D721Med (cell line): ENCODE measurements at places on chromosomes 6 and 20.

GRCh38 chr6:88985901-88986300, 22.5 kb upstream of the RNGTT start:
- DNase-seq = no peak

DNA sequence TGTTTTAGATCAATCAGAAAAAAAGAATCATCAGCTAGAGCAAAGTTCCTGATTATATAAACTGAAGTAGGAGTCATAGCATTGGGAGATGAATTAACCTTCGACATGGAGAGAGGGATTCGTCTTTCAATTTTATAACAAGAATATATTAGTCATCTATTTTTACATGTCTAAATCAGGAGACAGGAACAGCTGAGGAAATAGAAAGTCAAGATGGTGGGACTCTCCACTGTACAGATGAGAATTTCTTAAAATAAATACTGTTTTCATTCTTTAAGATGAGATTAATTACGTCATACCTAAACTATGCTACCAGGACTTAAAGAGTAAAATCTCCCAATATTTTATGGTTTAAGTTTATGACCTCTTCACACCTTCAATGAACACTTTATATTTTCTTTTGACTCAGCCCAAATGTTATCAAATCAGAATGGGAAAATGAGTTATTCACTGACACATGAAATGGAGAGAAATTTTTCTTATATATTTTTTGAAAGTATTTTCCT, 1137.7 kb downstream of the EPHA7 start:
- no peak for DNase-seq

DNA sequence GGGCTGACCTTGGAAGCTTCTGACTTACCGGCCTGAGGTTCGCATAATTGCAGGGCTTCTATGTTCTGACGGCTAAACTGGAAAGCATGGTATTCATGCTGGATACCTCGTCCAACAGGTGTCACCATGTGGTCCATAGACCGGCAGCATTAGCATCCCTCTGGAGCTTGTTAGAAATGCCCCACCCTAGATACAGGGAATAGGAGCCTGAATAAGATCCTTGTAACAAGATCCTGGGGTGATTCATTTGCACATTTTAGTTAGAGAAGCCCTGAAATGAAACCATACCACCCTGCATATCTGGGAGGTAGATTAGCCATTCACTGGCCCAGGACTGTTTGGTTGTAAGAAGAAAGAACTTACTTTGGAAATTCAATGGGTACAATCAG, 77.7 kb downstream of the TMEM170B start:
- no peak for DNase-seq

DNA sequence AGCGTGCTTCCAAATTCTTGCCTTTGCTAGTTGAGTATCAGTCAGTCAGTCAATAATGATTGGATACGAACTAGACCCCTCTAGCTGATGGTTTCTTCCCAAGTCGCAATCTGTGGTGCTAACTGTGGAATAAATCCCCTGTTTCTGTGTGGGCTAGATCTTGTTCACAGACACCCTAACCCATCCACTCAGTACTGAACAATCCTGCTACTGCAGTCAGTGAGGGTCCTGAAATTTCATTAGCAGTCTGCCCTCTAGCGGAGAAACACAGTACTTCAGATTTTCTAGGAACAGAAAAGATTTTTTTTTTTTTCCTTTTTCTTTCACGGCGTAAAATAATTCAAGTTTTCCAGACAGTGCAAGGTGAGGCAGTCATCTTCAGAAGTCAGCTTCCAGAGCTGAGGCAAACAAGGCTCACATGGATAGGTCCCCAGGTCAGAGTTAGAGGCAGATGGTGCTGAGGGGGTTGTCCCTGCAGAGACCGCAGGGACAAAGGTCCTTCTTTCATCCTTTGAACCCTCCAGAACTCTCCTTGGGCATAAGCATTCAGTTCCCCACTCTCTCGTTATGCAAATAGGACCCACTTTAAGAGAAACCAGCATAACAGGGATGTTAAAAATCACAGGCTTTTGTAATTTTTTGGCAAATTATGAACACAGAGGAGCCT, 119.6 kb downstream of the SCML4 start:
- no peak for DNase-seq

DNA sequence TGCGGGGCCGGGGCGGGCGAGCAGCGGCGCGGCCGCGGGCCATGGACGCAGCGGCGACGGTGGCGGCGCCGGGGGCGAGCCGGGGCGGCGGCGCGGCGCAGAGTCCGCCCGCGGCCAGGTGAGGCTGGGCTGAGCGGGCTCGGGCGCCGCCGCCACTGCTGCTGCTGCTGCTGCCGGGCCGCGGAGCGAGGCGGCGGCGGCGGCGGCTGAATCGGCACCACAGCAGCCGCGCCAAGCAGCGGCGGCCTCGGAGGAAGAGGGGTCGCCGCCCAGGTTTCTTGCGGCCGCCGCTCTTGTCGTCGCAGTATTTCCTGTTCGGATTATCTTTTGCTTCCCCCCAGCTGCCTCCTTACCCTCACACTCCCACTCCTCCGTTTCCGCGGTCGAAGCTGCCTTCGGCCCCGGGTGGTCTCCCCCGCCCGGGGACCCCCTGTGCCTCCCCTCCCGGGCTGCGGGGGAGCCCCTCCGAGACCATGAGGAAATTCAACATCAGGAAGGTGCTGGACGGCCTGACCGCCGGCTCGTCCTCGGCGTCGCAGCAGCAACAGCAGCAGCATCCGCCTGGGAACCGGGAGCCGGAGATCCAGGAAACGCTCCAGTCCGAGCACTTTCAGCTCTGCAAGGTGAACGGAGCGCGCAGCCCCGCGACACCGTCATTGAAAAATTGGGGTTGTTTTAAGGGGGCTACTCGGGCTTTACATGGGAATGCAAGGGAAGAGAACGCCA, at the start of gene STXBP5:
Gene STXBP5, plus strand, starts transcription at position 358 of the 726 bp plus-strand sequence. Its CDS starts 116 bp downstream, at position 474.
- no peak for DNase-seq

GRCh38 chr6:169251371-169251802, 2.3 kb downstream of the THBS2 start:
- no peak for DNase-seq

GRCh38 chr6:23265270-23265669, 695.9 kb downstream of the HDGFL1 start:
- no peak for DNase-seq

DNA sequence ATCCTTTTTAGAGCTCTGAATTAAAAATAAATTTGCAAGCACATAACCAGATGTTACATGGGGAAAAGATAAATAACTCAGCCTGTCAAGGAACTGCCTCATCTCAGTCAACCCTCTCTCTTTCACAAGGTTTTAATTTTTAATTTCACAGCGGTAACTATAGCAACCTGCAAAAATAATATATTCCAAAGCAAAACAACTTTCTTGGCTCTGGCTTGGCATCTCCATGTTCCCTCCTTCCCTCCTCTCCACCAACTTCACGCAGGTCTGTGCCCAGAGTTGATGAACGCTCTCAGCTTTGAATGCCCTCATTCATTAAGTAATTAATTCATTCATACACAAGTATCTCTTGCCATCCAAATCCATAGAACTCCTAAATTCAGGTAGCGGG, 32.5 kb upstream of the SIRPA start:
- no peak for DNase-seq

DNA sequence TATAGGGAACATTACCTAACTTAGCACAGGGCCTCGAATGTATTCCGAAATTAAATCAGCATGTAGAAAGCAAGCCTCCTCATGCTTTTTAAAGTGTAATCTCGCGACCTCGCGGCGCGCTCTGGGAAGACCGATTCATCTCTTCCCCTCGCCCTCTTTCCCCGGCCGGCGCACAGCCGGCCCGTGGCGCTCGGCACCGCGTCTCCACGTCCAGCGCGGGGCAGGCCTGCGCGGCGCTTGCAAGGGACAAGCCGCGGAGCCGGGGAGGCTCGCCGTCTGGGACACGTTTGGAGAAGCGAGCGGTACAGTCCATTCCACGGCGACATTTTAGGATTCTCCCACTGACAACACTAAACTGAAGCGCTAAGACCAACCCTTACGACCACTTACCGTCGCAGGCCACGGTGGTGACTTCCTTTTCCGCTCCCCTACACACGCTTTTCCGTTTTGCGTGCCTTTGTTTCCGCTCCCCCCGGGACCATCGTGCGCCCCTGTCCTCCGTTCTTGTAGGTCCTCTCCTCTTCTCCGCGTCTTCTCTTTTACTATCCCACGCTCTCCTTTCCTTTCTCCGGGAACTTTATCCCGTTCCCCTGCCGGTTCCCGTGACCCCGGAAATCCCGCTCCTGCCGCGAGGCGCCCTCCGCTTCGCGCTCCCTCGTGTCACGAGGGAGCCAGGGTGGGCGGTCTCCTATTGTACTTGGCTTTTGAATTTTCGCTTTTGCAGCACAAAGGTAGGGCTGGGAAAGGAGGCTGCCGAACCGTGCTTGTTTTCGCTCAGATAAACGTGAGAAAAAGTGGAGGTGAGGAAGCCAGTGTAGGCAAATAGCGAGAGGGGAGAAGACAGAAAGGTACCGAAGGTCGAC, at the start of gene ECHDC1:
Gene ECHDC1, minus strand, starts transcription at position 664 of the 863 bp plus-strand sequence. CDS start 12,581 bp downstream, outside the sequence.
- DNase-seq = no peak

DNA sequence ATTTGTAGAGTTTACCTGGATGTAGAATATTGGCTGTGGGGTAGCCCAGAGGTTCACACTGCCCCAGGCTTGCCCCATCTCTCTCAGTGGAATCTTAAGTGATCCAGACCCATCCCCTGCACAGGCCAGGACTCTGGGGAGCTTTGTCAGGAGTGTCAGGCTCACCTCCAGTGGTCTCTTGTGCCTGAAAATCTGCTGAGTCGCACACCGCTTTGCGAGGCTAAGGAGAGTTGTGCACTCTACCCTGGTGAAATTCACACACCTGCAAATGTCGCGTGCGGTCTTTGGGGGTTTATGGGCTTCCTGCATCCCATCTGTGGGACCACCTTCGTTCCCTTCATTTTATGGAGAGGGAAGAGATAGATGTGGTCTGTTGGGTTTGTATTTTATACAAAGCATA, 63.6 kb upstream of the KIF25 start:
- DNase-seq = no peak

DNA sequence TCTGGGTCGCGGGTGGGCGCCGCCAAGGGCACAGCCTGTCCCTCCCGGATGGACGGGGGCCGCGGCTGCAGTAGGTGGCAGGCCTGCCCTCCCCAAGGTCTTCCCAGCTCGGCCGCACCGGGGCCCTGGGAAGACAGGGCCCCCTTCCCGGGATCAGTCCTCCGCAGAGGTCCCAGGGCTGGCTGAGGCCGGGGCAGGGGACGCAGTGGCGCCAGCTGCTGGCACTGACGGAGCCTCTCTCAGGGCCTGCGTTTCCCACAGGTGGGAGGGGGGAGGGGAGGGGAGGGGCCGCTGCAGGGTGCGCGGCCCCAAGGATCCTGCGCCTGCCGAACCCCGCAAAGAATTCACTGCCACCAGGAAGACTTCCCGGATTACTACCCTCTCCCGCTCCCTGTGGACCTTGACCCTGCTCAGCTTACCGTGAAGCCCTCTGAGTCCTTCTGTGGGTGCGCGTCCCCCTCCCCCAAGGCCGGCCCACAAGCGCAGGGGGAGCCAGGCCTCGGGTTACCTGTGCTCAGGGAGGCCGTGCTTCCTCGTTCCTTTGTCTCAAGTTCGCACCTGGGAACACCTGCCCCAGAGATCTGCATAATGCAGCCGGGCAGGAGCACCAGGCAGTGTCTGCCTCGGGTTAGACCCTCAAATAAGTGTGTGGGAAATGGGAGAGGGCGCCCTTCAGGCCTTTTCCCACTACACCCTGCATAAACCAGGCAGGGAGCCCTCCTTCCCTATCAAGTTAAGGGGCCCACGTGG, 5.1 kb downstream of the LZTS3 start:
- DNase-seq = no peak

DNA sequence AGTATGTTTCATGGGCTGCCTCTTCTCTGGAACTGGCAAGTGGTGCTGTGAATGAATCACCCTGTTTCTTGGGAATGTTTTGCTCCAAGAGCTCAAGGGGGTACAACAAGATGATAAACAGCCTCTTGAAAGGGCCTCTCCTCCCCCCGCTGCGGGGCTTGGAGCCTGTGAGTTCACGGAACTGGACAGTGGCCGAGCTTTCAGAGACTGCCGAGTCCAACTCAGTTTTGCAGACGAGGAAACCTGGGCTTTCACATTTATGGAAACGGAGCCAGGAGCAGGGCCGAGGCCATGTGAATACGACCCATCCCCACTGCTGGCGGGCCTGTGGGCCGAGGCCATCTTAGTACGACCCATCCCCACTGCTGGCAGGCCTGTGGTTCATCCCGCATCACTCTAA, 18.2 kb upstream of the SRC start:
- DNase-seq = no peak

- no peak for DNase-seq
These were observed 118.4 kb upstream of the RUNX2 start for GRCh38 chr6:45209762-45210161.

- DNase-seq = no peak
These were observed 56.0 kb upstream of the SLC22A16 start for GRCh38 chr6:110532431-110532830.

- DNase-seq = no peak
These were observed 93.6 kb upstream of the UST start for GRCh38 chr6:148653138-148653776.

DNA sequence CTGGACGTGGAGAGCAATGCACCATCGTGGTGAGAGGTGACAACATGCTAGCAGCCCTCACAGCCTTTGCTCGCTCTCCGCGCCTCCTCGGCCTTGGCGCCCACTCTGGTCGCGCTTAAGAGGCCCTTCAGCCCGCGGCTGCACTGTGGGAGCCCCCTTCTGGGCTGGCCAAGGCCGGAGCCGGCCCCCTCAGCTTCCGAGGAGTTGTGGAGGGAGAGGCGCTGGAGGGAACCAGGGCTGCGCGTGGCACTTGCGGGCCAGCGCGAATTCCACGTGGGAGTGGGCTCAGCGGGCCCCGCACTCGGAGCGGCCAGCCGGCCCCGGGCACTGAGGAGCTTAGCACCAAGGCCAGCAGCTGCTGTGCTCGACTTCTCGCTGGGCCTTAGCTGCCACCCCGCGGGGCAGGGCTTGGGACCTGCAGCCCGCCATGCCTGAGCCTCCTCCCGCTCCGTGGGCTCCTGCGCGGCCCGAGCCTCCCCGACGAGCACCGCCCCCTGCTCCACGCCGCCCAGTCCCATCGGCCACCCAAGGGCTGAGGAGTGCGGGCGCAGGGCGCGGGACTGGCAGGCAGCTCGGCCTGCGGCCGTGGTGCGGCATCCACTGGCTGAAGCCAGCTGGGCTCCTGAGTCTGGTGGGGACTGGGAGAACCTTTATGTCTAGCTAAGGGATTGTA, 3.8 kb downstream of the GPX6 start:
- DNase-seq = no peak

GRCh38 chr6:23272536-23272935, 703.2 kb downstream of the HDGFL1 start:
- DNase-seq = no peak

GRCh38 chr20:46078954-46079353, 10.8 kb downstream of the NCOA5 start:
- DNase-seq = no peak

DNA sequence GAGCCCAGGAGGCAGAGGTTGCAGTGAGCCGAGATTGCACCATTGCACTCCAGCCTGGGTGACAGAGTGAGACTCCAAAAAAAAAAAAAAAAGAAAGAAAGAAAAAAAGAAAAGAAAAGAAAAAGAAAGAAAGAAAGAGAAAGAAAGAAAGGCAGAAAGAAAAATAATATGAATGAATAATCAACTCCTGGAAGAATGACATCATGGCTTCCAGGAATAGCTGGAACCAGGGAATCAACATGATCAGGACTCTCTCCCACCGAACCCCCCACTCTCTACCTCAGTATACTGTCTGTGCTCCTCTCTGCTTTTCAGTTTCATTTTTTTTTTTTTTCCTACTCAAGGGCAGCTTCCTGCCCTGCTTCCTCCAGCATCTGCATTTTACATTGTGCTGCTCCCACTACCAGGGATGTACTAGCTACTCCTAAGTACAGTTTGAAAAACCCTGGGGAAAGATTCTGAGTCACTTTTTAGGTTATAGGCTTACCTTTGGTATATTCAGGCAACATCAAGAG, 19.7 kb upstream of the MTCL3 start:
- DNase-seq = no peak
